ENCODE measurements at places on chromosomes 13 and 19.

GRCh38 chr19:1794424-1795172 is 17.5 kb downstream of the ATP8B3 start:
- no peak overlapping the region for H3K4me3 ChIP-seq
- H3K36me3 ChIP-seq = no peaks in the 10 kb centered on the region
- no peak for DNase-seq
- peaks cover 19% of the 10 kb centered on the region for H3K27me3 ChIP-seq

GRCh38 chr13:97502706-97503105 is 68.7 kb downstream of the RAP2A start:
- DNase-seq = no peak
- H3K27me3 ChIP-seq = no peaks in the 10 kb centered on the region
- H3K36me3 ChIP-seq = no peaks in the 10 kb centered on the region
- peaks cover 5% of the 10 kb centered on the region for H3K4me1 ChIP-seq
- no peak overlapping the region for H3K27ac ChIP-seq

- H3K4me1 ChIP-seq = peaks cover 21% of the 10 kb centered on the region
- H3K27me3 ChIP-seq = peaks cover 8% of the 10 kb centered on the region
- no peak overlapping the region for H3K4me3 ChIP-seq
- no peaks in the 10 kb centered on the region for H3K36me3 ChIP-seq
These were observed 99.6 kb upstream of the MBNL2 start for GRCh38 chr13:97122381-97122996.

DNA sequence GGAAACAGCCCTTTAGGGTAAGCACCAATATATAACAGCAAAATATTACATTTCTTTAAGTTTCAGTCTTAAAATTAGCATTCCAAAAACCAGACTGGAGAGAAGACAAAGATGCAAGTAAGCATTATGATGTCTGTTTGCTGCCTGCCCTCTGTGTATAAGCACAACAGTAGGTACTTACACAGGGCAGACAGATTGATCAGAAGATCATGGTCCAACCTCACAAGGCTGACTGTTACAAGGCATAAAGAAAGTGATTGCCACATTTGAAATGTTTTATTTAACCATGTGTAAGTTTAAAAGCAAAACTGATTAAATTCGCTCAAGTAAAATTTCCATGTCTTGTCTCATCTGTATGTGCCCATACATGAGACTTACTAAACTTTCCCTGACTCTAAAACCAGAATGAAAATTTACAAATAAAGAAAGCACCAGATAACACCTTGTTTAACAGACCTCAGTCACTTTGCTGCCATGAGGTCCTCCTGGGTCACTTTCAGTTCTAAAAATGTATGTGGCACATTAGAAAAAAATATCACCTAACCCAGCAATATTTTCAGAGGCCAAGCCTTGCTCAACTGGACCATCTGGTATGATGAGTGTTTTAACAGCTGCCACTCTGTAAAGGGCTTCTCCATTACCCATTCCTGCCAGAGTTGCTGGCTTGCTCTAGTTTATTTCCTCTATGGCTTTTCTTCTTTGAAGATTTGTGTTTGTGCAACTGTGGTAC is 297.0 kb downstream of the RBM26 start:
- no peaks in the 10 kb centered on the region for H3K4me1 ChIP-seq

DNA sequence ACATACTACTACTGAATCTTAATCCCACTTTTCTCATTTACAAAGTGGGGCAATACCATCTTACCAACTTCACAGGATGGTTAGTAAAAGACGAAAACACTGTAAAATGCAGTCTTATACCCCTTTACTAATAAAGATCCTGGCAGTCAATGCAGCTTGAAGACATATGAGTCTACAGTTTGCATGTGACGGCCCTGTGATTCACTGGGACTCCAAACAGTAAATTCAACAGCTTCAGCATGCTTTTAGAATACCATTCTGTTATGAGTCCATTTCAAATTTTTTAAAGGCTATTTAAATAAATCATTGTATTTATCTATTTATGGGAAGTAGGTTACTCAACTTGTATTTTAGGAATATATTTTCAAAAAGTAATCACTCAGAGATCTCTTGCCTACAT is 629.1 kb downstream of the LIG4 start:
- no peak overlapping the region for H3K4me3 ChIP-seq
- no peaks in the 10 kb centered on the region for H3K36me3 ChIP-seq
- H3K4me1 ChIP-seq = peaks cover under 1% of the 10 kb centered on the region
- no peaks in the 10 kb centered on the region for H3K27me3 ChIP-seq

Measured in neural crest cell (in vitro differentiated cells).